Fibroblast of the conjunctiva (primary cell): ENCODE measurements at places on chromosomes 12 and 14.

DNA sequence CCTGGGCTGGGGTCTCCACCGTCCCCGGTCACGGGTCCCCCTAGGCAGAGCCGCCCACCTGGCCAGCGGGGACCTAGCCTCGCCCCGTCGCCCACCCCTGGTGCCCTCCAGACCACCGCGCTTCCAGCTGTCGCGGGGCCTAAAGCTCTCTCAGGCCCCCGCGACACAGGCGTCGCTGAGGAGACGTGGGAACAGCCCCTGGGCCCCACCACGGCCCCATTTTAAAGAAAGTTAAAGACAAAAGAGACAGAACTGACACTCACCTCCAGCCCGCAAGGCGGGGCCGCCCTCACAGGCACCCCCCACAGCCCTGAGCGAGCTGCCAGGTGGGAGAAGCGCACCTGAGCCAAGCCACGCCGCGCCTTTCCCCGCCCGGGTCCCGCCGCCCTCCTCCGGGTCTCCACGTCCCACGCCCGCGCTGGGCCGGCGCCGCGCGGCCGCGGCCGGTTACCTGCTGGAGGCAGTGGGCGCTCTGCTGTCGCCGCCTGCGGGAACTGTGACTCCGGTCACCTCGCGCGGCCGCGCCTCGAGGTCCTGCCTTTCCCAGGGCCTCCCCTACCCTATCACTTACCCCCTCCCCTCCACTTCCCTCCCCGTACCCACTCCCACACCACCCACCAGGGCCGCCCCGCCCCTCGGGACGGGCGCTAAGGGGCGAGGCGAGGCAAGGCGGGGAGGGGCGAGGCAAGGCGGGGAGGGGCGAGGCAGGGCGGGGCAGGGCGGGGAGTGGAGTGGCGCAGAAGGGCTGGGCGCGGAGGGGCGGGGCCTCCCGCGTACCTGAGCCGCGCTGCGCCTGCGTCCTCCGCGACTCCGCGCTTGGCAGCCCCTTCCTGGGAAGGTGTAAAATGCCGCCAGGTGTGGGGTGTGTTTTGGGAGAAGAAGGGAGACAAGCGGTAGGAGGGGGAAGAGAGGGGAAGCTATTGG, 31.2 kb downstream of the TC2N start:
- no peak for DNase-seq

GRCh38 chr14:76083796-76084765, 67.6 kb upstream of the GPATCH2L start:
- no peak for DNase-seq

DNA sequence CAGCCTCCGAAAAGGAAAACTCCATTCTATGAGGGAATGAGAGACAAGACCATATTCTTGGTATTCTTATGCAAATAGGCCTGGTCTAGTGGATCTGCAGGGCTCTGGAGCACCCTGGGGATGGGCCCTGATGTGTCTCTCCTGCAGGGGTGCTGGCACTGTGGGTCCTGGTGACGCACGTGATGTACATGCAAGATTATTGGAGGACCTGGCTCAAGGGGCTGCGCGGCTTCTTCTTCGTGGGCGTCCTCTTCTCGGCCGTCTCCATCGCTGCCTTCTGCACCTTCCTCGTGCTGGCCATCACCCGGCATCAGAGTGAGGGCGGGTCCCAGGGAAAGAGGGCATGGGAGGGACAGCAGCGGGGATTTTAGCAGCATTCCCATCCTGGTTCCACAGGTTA, 5.8 kb downstream of the SLC48A1 start:
- DNase-seq: no peak

GRCh38 chr14:68928770-68929550, 50.1 kb downstream of the ACTN1 start:
- no peak for DNase-seq

- no peak for DNase-seq
These were observed 13.2 kb upstream of the SLC41A2 start for GRCh38 chr12:104971306-104971705.

- no peak for DNase-seq
These were observed 76.9 kb upstream of the EEA1 start for GRCh38 chr12:93005928-93006392.

- no peak for DNase-seq
These were observed 383.7 kb downstream of the EGLN3 start for GRCh38 chr14:33567023-33567728.

DNA sequence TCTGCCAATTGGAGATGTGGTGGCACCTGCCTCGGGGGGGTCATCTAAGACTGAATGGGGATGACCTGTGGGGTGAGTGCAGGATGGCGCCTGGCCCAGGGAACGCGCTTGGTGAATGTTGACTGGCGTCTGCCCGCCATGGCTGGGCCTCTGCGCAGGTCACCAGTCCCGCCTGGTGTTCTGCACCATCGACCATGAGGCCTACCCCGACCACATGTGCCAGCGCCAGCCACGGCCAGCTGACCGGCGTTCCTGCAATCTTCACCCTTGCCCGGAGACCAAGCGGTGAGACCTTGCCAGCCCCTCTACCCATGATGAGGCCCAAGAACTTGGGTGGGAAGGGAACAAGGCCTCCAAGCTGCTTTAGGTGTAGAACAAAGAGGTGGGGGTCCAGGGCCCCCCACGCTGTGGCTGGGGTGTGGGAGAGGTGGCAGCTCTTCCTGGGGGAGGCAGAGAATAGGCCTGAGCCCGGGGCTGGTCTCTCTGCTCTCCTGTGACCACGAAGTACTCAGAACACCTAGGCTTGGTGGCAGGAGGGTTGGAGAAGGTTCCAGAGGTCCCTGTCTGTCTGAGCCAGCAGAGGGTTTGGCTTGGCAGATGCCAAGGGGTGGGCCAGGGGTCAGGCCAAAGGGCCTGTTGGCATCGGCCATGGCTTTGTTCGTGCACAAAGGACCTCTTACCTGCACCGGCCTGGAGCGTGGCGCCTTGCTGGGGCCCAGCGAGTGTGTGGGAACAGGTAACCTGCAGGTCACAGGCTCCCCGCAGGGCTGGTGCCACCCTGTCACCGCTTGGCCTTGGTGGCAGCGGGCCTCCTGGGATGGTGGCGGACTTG, 15.4 kb downstream of the PAPLN start:
- no peak for DNase-seq

- no peak for DNase-seq
These were observed 28.5 kb upstream of the MAGOHB start for GRCh38 chr12:10641735-10642500.

DNA sequence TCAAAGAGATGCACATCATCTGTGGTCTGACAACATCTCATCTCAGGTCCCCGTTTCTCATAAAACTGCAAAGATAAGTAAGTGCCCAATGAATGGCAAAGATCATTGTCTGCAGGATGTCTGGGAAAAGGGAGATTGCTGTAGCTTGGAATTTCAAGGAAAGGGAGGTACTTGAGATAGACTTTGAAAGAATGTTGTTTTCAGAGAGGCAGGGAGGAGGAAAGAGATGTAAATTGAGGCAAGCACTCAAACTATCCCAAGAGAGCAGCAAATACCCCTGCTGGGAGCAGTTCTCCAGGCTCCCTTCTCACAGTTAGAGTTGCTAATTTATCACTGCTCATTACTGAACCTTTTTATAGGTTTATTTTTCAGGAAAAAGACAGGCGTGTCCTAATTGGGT, 107.1 kb downstream of the MYRFL start:
- DNase-seq: no peak
